ENCODE measurements at places on chromosomes 4 and X.

DNA sequence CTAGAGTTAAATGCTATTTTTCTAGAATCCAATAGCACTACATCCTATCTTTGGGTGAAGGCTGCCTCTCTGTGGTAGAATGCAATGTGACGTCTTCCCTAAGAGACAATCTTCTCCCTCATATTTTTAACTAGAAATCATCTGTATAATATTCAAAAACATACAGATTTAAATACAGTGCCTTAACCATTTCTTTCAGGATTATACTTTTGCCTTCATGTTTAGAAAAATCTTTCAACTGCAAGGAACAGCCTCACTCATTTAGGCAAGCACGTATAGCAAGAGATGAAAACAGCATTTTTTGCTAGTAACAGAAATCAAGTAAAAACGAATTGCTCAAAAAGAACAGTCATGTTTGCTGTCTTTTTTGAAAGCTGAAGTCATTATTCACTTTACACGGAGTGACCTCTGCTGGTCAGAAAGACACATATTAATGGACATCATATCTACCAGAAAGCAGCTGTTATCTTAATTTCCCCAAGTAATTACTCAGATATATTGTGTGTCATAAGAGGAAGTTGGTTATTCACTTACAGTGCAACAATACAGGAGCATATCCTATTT lies 422.3 kb downstream of the STPG2 start:
- H3K27me3 ChIP-seq, result no peaks in the 10 kb centered on the region
- peak; percentile 9 for DNase-seq
- no peaks in the 10 kb centered on the region for H3K36me3 ChIP-seq

GRCh38 chr4:71288875-71289274 lies 49.9 kb upstream of the SLC4A4 start:
- no peak overlapping the region for H3K27ac ChIP-seq
- H3K4me1 ChIP-seq, result peaks cover 2% of the 10 kb centered on the region
- H3K4me3 ChIP-seq, result no peak overlapping the region
- DNase-seq, result no peak
- no peaks in the 10 kb centered on the region for H3K27me3 ChIP-seq

DNA sequence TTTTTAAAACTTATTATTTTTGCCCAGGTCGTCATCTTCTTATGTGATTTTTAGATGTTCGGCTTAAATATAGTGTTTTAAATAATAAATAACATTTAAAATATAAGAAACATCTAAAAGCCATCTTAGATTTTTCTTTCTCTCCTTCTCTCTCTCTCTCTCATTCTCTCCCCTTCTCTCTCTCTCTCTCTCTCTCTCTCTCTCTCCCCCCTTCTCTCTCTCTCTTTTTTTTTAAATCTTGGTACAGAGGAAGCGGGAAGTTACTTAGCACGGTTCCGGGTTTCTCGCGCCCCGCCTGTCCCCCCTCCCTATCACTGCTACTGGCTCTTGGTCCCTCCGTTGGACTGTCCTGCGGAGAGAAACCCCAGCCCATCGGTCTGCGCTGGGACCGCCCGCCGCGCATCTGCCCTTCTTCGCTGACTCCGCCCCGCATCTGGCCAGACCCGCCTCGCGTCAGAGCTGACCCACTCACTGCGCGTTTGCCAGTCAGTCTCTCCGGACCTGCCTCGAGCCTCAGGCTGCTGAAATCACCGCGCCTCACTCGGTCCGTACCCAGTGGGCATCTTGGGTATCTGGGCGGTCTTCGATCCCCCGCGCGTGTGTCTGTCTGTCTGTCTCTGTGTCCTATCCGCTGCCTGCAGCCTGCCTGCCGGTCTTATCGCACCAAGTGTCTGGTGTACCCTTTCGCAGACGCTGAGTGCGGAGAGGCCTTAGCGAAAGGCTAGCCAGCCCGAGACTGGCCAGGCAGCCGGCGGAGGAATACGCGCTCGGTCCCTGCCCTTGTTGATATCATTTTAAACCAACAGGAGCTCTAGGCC lies at the start of gene PABPC5:
PABPC5 (plus strand) TSS at position 489 of the 818 bp plus-strand sequence. CDS start 739 bp downstream, outside the sequence.
- H3K4me1 ChIP-seq, result peaks cover 5% of the 10 kb centered on the region
- no peaks in the 10 kb centered on the region for H3K36me3 ChIP-seq
- H3K4me3 ChIP-seq, result peak within 1 kb of the TSS; percentile 81
- peaks cover 12% of the 10 kb centered on the region for H3K27me3 ChIP-seq
- DNase-seq, result peak; percentile 82

- no peaks in the 10 kb centered on the region for H3K36me3 ChIP-seq
- no peaks in the 10 kb centered on the region for H3K4me1 ChIP-seq
- H3K27ac ChIP-seq, result no peak overlapping the region
Measured at GRCh38 chrX:1137531-1137930, 74.9 kb downstream of the CRLF2 start.

GRCh38 chr4:112289407-112290253 lies 3.9 kb upstream of the TIFA start:
- H3K36me3 ChIP-seq, result no peaks in the 10 kb centered on the region
- H3K4me3 ChIP-seq, result no peak overlapping the region
- no peak overlapping the region for H3K27ac ChIP-seq
- no peaks in the 10 kb centered on the region for H3K27me3 ChIP-seq
- DNase-seq, result no peak

GRCh38 chrX:45986971-45987370 lies 558.2 kb downstream of the ZNF674 start:
- H3K27me3 ChIP-seq, result peaks cover 37% of the 10 kb centered on the region
- H3K4me1 ChIP-seq, result no peaks in the 10 kb centered on the region
- H3K27ac ChIP-seq, result no peak overlapping the region
- no peak for DNase-seq
- H3K4me3 ChIP-seq, result no peak overlapping the region

GRCh38 chrX:69120476-69120875 lies 44.8 kb downstream of the PJA1 start:
- no peaks in the 10 kb centered on the region for H3K36me3 ChIP-seq
- peaks cover 90% of the 10 kb centered on the region for H3K27me3 ChIP-seq
- H3K4me3 ChIP-seq, result no peak overlapping the region
- no peak overlapping the region for H3K27ac ChIP-seq
- no peak for DNase-seq

GRCh38 chrX:71912156-71912555 lies 1.5 kb downstream of the NHSL2 start:
- no peak overlapping the region for H3K27ac ChIP-seq
- H3K4me3 ChIP-seq, result no peak overlapping the region
- peaks cover 5% of the 10 kb centered on the region for H3K4me1 ChIP-seq
- H3K27me3 ChIP-seq, result no peaks in the 10 kb centered on the region
- no peak for DNase-seq
- no peaks in the 10 kb centered on the region for H3K36me3 ChIP-seq

Data from mesenchymal stem cell (in vitro differentiated cells and primary cell).